ENCODE measurements at places on chromosomes 5 and 9.

DNA sequence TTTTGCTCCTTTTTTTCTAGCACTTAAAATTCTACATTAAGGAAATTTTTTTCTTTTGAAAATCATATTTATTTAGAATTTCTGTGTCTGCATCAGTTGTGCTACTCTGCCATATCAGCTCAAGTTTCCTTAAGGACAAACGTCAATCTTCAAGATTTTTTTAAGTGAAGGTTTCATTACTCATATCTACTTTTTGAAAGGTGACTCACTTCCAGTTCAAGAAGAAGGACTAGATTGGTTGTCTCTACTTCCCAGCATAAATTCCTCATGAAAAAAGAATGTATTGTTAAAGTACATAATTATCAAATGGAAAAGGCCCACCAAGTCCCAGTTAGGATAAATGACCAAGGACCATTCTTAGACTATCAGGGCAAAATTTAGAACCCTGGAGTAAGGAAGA, 626.5 kb downstream of the DMRTA1 start:
- no peak for DNase-seq

DNA sequence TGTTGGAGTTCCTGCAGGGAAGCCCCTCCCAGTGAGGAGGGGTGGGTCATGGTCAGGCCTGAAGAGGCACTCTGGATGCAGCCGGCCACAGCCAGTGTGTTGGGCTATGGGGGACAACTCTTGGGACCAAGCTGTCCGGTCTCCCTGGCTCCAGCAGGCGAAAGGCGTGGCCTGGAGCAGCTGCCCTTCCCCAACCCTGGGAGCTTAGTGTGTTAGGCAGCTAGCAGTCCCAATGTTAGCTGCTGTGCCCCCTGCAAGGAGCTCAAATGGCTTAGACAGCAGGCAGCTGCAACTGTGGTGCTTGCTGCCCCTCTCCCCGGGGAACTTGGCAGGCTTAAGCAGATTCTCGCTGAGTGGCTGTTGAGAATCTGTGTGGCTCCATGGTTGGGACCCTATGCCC, 67.5 kb upstream of the ACTBL2 start:
- DNase-seq = no peak

- DNase-seq = no peak
These were observed 1078.3 kb upstream of the SEMA6A start for GRCh38 chr5:117652958-117653280.

GRCh38 chr9:4160249-4160648, 139.6 kb downstream of the GLIS3 start:
- DNase-seq = no peak

GRCh38 chr9:80701061-80701460, 988.3 kb downstream of the TLE1 start:
- no peak for DNase-seq

DNA sequence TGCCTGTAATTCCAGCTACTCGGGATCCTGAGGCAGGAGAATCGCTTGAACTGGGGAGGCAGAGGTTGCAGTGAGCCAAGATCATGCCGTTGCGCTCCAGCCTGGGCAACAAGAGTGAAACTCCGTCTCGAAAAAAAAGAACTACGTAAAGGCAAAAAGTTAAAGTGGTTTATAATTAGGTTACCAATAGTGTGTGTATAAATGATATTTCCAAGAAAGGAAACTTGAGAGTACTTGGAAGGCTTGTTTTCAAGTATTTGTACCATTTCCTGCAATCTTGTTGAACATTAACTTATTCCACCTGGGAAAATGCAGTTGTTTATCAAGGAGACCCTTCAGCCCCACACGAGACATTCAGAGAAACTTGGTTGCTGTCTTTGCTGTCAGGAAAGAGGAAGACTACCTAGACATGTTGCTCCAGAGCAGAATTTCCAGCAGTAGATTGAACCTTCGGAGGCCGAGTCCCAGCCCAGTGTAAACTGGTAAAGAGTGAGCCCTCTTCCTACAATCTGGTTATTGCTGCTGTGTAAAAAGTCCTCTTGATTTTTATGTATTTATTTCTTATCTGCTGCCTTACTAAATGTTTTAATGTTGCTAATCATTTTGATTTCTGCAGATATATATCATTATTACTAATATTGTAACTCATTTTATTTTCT, 30.1 kb downstream of the STXBP1 start:
- DNase-seq = no peak

DNA sequence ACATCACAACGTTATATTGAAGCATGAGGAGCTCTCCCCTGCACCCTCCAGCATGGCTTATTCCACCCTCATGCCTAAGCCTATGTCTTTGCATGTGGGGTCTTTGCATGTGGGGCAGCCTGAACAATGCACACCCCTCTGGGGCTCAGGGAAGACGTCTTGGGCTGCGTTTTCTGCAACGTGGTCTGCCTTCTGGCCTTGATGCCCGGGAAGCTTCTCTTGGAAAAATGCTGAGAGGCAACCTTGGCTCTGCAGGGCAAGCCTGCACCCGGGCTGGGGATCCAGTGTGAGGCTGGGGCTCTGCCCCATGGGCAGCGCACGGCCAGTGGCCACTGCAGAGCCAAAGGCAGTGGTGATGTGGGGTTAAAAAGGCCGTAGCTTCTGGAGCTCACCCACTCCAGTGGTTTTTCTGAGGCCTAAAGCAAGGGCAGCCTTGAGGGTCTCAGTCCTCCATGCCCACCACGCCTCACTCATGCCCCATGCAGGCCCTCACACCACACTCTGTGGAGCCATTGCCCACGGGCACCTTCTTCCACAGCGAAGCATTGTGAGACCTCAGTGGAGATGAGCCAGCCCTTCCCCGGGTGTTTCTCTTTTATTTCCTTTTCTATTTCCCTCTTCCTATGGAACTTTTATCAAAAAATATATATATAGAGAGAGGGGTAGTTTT, 112.2 kb downstream of the MRPL36 start:
- DNase-seq = no peak

DNA sequence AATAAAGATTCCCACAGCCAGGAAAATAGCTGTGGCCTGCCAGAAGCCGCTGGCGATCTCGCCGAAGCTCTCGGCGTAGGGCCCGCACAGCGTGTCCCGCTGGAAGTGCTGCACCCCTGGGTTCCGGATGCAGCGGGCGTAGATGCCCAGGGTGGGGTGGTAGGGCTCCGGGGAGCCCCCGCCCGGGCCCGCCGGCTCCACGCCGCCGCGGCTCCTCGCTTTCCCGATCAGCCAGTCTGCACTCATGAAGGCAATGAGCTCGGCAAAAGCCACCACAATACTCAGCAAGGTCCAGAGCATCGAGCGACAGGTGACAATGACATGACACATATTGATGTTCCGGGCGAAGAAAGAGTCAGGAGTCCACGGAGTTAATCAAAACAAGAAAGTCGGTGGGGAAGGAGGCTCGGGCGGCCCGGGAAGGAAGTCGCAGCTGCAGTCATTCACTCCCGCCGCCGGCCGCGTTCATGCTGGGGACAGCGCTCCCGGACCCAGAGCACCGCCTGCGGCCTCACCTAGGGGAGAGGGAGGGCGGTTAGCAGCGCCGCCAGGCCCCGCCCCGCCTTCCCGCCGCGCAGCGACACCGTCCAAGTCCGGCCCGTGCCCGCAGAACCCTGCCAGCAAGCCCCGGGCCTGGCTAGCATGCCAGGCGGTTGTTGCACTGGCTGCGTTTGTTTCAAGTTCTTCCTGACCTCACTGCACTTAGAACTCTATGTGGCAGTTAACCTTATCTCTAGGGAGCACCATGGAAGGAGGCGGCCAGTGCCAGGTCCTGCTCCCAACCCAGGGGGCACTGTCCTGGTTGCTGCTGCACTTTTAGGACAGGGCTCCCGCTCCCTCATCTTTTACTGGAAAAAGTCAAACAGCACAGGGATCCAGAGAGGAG, 138.4 kb downstream of the LHFPL2 start:
- DNase-seq = peak; percentile 21

DNA sequence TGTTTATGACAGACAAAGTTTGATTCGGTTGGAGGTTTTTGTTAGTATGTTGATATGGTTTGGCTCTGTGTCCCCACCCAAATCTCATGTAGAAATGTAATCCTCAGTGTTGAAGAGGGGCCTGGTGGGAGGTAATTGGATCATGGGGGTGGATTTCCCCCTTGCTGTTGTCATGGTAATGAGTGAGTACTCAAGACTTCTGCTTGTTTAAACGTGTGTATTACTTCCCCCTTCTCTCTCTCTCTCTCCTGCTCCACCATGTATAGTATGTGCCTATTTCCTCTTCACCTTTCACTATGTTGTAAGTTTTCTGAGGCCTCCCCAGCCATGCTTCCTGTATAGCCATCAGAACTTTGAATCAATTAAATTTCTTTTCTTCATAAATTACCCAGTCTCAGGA, 415.1 kb downstream of the HCN1 start:
- no peak for DNase-seq

DNA sequence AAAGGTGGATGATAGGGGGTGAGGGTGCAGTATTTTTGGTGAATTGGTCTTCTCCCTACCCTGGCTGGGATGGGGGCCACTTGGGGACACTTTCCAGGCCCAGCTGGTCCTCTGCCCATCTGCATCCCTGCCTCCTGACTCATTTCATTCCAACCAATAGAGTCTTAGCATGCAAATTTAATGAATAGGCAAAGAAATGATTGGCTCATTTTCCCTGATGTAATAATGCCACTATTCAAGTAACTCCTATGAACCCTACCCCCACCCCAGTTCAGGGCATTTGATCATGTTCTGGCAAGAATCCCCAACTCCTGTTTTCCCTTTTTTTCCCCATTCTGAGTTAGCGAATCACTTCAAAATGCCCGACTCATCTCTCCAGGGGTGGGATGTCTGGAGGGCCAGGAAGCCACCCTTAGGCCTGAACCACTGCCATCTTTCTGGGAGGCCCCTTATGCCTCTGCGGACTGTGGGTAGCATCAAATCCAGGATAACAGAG, 56.7 kb downstream of the PCDH1 start:
- no peak for DNase-seq

GRCh38 chr5:36724467-36725332, 118.3 kb downstream of the SLC1A3 start:
- DNase-seq = peak; percentile 19

DNA sequence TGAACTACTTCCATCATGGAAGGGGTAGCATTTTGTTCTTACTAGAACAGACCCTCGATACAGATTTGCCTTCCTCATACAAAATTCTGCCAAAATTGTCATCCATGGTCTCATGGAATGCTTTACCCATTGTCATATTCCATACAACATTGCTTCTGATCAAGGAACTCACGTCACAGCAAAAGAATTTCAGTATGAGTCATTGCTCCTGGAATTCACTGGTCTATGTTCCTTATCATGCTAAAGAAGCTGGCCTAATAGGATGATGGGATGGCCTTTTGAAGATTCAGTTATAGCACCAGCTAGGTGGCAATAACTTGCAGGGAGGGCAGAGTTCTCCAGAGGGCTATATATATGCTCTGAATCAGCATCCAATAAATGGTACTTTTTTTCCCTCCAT, 18.2 kb upstream of the FNIP1 start:
- no peak for DNase-seq

DNA sequence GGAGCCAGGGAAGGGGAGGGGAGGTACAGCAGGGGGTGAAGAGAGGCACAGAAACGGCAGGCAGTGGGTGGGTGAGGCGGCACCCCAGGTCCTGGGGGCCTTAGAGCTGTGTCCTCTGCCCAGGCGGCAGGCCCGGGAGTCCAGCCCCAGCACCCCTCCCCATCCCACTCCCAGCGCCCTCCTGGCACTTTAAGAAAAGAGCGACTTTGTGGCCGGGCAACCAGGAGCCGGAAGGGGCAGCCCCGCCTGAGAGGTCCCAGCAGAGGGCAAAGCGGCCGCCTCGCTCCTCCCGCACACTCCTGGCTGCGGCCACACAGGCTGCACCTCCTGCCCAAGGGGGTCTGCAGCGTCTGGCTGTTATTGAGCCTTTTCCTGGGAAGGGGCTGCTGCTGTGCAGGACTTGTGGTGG, 42.6 kb downstream of the NACC2 start:
- no peak for DNase-seq

- DNase-seq = no peak
These were observed 61.5 kb upstream of the NUDT12 start for GRCh38 chr5:103624035-103624480.

DNA sequence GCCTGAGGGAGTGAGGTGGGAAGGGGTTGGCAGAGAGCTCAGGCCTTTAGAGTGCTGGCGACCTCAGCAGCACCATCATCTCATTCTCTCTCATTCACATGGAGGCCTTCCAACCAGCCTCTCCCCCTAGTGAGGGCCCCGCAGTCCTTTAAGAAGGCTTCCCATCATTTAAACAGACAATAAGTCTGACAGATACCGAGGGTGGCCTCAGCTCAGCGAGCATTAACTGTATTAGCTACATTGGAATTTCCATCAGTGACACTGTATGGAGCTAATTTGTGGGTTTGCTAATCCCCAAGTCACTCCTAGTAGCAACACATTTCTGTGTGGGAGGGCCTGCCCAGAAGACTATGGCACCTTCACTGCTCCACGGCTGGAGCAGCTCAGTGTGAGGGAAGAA, 75.8 kb downstream of the INSYN2B start:
- no peak for DNase-seq

DNA sequence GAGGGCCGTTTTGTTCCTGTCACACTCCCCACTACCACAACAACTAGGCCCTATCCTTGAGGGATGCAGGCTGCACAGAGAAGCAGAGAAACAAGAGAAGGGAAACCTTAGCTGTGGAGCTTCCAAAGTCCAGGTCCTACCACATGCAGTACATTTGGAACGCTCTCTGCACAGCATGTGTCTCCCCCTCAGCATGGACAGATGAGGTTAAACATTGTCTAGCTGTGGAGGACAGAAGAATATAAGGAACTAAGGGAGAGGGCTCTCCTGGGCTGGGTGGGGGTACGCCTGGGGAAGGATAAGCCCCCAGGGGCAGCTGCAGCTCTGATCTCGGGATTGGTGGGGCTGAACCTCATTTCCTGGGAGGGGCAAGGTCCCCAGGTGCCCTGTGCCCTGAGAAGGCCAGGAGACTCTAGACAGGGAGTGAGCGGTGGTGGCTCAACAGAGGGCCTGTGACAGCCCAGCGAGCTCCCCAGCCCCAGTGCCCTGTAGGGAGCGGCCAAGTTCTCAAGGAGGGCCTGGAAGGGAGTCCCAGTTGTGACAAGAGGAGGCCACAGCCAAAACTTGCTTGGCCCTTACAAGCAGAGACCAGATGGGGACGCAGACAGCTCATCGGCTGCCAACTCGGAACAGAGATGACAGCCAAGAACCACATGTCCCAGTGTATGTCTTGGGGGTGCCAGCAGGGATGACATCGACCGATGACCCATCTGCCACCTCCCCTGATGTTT, 30.1 kb downstream of the TSPAN17 start:
- DNase-seq = no peak

- no peak for DNase-seq
These were observed 79.6 kb downstream of the TLE4 start for GRCh38 chr9:79651251-79651795.

GRCh38 chr5:175623088-175623487, 34.8 kb upstream of the HRH2 start:
- no peak for DNase-seq
